AG09319 (cell line): ENCODE measurements at places on chromosomes 5 and 9.

DNA sequence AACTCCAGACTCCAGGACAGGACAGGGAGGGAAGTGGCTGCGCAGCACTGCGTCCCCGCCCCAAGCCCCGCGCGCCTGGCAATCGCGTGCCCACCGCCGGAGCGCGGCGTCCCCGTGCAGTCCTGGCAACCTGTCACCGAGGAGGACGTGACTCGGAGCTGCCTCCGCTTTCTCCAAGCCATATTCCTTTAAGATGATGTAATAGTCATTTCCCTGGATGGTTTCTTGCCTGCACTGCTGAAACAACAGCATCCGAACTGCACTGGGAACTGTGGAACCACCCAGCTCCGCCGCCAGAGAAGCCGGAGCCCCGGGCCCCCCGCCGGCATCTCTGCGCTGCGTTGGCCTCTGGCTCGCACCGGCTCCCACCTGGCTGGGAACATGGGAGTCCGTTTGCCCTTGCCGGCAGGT lies 34.5 kb downstream of the KCTD16 start:
- no peak for DNase-seq

GRCh38 chr9:107545036-107545435 lies 55.5 kb upstream of the KLF4 start:
- no peak for DNase-seq

DNA sequence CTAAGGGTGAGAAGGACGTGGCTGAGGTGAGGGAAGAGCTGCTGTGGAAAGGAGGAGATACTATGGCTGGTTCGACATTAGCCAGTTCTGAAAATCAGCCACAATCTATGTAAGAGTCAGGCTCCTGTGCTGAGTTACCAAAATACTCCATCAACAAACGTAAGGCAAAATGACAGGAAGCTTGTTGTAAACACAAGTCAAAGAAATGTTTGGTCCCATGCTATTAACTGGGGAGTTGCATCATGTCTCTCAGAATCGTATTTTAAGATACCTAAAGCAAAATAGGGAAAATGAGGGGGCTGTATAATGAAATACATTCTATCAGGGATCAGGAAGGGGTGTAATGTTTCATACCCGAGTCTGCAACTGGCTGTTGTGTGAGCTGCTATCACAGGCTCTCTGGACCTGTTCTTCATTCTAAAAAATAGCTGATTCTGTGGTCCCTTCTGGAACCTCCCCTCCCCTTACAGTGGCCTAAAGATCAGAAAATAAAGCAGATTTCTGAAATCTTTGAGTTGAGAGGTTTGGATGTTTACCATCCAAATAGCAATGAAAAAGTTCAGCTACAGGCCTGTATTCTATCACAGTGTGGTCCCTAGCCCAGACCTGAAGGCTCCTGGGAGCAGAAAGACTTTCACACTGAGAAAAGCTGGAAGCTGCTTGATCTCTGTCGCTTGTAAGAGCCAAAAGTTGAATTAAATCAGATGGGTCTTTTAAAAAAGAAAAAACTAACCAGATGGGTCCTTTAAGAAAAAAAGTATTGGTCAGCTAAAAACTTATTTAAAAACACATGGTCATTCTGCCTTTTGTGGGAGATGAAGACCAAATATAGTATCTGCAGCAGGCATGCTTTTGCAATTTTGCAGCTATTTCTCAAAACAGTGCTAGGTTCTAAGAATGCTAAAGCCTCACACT lies 97.8 kb upstream of the SMC5 start:
- no peak for DNase-seq

GRCh38 chr5:34498572-34498971 lies 157.6 kb upstream of the RAI14 start:
- no peak for DNase-seq

DNA sequence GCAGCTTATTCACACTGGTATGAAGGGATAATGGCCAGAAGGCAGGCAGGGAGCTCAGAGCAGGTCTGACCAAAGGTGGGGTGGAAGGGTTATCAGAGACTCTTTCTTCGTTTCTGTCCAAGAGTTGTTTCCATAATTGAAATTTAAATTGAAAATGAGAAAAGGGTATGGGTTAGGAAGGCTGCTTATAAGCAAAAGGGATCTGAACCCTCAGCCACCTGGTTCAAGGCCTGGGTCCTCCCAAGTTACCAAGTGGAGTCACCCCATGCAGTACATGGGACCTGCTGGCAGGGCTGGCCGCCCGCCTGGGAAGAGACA lies 17.8 kb downstream of the EEIG1 start:
- no peak for DNase-seq

DNA sequence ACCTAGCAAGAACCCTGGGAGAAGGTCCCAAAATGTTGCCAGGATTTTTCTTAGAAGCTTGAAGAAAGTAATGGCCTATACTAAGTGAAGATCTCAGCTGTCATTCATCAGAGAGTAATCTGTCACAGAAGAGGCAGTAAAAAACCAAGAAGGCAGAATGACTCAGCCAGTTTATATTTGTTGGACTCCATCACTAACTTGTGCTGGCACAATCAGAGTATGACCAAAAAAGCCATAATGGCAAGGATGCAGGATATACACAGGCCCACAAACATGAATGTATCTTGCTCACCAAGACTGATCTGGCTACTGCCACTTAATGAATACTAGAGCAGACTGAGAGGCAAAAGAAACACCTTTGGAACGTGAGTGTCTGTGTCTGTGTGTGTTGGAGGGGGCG lies 104.0 kb upstream of the POU5F2 start:
- DNase-seq, result no peak

- no peak for DNase-seq
Observed at GRCh38 chr5:79050498-79050897, 19.0 kb downstream of the DMGDH start.

DNA sequence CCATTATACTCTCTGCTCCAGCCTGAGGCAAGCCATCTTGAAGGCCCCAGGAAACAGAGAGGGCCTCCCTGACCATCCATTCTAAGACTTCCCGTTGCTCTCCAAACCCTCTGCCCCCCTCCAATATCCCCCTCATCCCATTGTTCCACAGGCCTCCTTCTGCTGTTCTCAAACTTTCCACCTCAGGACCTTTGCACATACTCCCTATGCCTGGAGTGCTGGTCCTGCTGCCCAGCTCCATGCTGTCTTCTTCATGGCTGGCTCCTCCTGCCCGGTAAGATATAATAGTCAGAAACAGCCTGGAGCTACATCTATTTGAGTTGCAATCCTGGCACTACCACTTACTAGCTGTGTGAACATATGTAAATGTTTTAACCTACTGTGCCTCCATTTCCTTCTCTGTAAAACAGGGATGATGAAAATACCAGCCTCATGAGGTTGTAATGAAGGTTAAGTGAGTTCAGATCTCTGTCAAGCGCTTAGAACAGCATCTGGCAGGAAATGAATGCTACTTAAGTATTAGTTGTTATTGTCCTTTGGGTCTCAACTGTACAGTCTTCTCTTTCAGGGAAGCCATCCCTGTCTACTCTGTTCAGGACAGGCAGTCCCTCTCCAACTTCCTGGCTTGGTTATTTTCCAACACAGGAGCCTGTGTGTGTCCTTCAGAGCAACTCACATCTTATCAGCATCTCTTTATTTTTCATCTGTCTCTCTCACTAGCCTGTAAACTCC lies 45.8 kb downstream of the TMOD1 start:
- no peak for DNase-seq
